ENCODE measurements at places on chromosomes 2 and 18.
A peak's percentile ranks its signal among the peaks of the same experiment; 100 is the strongest.

DNA sequence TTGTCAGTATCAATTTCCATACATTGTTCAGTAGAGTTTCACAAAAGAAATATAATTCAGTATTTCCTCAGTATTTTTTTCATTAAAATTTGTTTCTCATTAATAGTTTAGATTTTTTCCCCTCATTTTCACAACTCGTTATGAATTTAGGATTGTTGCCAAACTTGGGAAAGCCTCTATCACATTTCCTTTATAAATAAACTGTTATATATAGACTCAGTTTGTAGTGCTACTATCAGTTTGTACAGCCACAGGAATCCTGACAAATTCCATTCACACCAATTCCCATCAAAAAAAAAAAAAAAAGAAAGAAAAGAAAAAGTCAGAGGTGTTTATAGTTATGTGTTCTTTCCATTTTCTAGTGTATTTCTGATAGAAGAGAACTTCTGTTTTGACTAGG is 123.3 kb upstream of the DCC start:
- no peak for DNase-seq

GRCh38 chr18:10860928-10861327 is 288.4 kb downstream of the PIEZO2 start:
- no peak for DNase-seq

DNA sequence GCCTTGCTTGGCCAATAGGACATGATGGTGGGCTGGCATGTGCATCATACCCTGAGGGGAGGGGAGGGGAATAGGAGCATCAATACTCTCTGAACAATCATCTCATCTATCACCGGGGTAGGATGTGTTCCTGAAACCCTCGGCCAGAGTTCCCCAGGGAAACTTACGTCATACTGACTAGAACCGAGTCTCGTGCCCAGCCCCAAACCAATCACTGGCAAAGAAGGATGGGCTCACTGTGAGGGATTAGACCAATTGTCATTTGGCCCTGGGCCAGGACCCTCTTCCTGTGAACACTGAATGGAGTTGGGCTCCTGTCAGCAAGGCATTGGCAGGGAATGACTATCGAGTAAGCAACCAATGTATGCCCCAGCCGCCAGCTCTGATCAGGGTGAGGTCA is 261.5 kb downstream of the MYCN start:
- DNase-seq: no peak

DNA sequence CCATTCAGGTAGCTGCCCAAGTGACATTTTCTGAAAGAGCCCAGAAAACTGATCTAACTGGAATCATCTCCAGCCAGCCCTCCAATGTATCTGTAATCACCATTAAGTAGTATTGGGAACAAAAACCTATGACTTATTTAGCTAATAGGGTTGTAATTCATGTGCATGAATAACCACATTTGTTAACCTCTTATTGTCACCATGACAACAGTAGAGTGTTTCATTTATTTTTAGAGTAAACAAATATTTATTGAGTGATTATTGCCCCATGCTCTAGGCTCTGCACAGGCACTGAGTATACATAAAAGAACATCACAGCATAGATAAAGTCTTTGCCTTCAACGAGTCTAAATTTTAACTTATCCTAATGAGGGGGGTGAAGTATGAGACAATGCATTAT is 265.4 kb upstream of the UBE2E3 start:
- DNase-seq: no peak

DNA sequence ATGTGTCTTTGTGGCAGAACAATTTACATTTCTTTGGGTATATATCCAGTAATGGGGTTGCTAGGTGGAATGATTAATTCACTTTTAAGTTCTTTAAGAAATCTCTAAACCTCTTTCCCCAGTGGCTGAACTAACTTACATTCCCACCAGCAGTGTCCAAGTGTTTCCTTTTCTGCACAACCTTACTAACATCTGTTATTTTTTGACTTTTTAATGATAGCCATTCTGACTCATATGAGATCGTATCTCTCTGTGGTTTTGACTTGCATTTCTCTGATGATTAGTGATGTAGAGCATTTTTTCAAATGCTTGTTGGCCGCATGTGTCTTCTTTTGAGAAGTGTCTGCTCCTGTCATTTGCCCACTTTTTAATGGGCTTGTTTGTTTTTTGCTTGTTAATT is 43.1 kb upstream of the PTH2R start:
- peak; percentile 71 for DNase-seq

GRCh38 chr2:215454519-215455246 is 18.8 kb upstream of the FN1 start:
- DNase-seq: peak; percentile 72

- no peak for DNase-seq
Measured at GRCh38 chr2:7111626-7112025, 194.4 kb downstream of the RNF144A start.

DNA sequence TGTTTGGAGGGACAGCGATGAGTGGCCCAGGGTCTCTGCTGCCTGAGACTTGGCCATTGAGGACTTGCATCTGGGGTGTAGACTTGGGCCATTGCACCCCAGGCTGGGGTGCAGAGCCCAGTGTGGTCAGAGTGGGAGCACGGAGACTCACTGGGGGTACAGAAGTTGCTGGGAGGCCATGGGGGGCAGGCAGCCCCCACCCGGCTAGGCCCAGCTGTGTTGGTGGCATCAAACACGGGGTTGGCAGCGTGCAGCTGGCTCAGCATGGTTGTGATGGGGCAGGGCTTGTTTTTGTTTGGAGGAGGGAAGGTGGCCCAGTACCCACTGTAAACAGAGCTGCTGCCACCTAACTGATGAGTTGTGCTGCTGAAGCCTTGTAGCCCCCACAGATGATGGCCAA is 42.1 kb downstream of the GLI2 start:
- DNase-seq: no peak

- no peak for DNase-seq
Measured at GRCh38 chr18:70523035-70523791, 234.4 kb downstream of the SOCS6 start.

- DNase-seq: no peak
Measured at GRCh38 chr2:10016001-10016801, 27.1 kb upstream of the KLF11 start.

GRCh38 chr2:160647967-160648685 is 154.5 kb upstream of the RBMS1 start:
- no peak for DNase-seq

GRCh38 chr2:190891372-190891771 is 10.8 kb downstream of the GLS start:
- peak; percentile 74 for DNase-seq

GRCh38 chr18:78293940-78294541 is 685.6 kb upstream of the SALL3 start:
- DNase-seq: no peak

DNA sequence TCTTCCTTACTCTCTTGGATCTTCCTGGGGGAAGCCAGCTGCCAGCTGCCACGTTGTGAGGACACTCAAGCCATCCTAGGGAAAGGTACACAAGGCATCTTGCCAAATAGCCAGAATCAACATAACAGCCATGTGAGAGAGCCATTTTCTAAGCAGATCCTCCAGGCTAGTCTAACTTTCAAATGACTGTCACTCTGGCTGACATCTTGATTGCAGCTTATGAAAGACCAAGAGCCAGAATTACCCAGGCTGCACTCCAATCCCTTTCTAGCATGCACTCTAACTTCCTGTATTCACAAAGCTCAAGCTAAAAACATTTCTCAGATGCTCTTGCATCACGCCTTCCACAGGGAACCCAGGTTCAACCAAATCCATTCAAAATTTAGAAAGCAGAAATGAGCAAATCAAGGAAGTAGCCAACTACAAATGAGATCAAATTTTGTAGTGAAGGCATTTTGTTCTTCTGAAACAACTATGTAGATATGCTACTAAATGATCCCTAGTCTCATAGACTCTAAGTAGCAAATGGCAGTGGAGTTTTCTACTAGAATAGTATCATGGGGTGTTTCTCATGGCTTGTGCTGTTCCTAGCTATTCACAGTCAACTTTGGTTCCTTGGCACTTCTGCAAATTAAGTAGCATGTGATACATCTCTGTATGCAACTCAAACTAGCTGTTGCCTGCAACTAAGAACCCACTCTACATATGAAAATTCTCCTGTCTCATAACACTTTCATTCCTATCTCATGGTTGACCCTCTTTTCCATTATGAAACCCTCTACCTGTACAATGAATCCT is 281.9 kb downstream of the ZEB2 start:
- DNase-seq: peak; percentile 85

GRCh38 chr2:31140151-31140550 is 1.9 kb upstream of the GALNT14 start:
- no peak for DNase-seq

GRCh38 chr2:69692424-69692823 is 48.9 kb upstream of the AAK1 start:
- no peak for DNase-seq

GRCh38 chr18:36402765-36403396 is 105.4 kb downstream of the FHOD3 start:
- DNase-seq: no peak

GRCh38 chr2:26702025-26702424 is 9.5 kb downstream of the KCNK3 start:
- DNase-seq: no peak

- no peak for DNase-seq
Measured at GRCh38 chr2:16266571-16266970, 326.2 kb downstream of the MYCN start.

DNA sequence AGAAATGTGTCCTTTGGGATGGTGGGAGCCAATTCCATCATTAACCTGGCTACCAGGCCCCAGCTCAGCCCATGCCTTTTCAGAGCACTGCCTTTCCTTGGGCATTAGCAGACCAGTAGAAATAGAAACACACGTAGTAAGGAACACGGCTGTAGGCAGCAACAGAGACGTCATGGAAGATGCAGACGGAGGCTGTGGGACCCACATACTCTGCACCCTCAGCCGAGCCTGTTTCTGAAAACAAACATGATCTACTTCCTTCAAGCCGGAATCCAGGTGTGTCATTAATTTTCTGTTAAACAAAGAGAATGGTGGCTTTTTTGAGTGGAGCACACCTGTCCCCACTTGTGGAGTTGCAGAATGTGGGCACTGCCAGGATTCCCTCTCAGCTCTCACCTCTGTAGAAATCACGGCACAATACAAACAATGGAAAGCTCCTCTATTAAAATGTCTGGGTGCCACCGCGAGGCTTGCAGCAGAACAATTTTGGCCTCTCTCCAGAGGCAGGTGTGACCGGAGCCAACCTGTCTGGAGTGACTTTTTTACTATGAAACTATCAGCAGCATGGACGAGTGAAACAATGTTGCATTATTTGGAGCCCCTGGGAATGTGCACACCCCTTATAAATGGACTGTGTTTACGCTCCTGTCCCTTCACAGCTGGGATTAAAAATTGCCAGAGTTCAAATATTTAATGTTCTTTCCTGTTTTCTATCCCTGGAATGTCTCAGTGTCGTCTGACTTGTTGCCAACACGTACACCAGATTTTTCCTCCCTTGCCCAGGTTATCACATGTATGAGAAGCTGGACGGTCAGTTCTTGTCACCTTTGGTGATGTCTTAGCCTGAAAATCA is 31.7 kb downstream of the SPP2 start:
- DNase-seq: no peak

DNA sequence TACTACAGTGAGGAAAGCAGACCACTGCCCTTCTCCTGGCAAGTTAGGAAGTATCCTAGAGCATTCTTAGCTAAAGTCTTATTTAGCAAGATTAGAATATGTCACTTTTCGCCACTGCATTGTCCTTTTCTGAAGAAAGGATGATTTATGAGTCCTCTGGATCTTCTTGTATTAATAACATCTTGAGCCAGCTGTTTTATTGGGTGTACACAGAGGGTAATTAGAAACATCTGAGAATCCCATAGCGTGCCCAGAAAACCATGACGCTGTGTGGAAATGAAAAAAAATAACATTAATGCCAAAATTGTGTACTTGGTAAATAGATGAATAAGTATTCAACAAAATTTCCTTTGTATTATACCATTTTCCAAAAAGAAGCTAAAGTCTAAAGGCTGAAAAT is 198.7 kb downstream of the LTBP1 start:
- no peak for DNase-seq

GRCh38 chr18:43271593-43272432 is 5.5 kb downstream of the SYT4 start:
- DNase-seq: peak; percentile 77

GRCh38 chr18:65124633-65125032 is 626.2 kb upstream of the CDH7 start:
- DNase-seq: peak; percentile 87

DNA sequence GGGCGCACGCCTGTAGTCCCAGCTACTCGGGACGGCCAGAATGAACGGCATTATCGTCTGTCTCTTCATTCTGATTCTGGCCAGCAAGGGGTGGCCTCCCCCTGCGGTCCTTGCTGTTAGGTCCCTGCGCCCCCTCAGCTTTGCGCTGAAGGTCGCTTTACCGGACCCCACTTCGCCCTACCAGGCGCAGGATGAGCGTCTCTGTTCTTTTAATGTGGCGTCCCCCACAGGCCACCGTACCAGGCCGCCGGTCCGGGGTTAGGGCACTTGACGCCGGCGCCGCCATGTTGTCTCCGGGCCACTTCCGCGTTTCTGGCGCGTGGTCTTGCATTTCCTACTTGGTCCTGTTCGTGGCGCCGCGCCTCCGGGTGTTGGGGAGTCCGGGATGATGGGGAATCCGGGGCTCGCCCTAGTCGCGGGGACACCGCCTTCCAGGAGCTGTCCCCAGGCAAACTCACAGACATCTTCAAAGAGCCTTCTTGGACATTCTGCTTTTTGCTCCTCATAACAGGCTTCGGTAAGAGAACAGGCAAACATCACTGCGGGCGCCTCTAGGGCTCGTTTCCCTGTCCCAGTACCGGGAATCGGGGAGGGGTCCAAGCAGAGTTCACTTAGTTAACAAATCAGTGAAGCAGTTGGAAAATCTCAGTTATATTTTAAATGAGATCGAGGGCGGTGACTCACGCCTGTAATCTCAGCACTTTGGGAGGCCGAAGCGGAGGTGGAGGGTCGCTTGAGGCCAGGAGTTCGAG is 8.5 kb upstream of the NARS1 start:
- peak; percentile 94 for DNase-seq

GRCh38 chr2:201114846-201115245 is 1.1 kb upstream of the CFLAR start:
- DNase-seq: no peak

- DNase-seq: peak; percentile 23
Measured at GRCh38 chr2:199680482-199680881, 170.5 kb downstream of the FTCDNL1 start.

GRCh38 chr2:45852450-45853150 is 201.1 kb downstream of the PRKCE start:
- DNase-seq: no peak

GRCh38 chr2:154681741-154682140 is 16.8 kb upstream of the KCNJ3 start:
- no peak for DNase-seq

- peak; percentile 21 for DNase-seq
Measured at GRCh38 chr2:198717451-198717850, 740.3 kb downstream of the SATB2 start.

Measured in OCI-M1 (cell line).